ENCODE measurements at places on chromosomes 16 and 17.
A peak's percentile ranks its signal among the peaks of the same experiment; 100 is the strongest.

DNA sequence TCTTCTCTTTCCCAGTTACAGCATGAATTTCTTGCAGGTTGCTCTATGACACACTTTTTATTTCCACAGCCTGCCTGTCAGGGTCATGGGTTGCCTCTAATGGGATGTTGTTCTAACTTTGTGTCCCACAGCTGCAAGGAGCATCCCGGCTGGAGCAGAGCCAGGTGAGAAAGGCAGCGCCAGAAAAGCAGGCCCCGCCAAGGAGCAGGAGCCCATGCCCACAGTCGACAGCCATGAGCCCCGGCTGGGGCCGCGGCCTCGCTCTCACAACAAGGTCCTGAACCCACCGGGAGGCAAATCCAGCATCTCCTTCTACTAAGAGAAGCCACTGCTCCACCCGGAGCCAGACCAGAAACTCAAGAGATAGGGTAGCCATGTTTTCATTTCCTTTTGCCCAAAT lies 7.3 kb upstream of the MAPK8IP3 start:
- DNase-seq: no peak

- peak; percentile 45 for DNase-seq
Measured at GRCh38 chr16:57614536-57614935, 13.9 kb upstream of the ADGRG1 start.

DNA sequence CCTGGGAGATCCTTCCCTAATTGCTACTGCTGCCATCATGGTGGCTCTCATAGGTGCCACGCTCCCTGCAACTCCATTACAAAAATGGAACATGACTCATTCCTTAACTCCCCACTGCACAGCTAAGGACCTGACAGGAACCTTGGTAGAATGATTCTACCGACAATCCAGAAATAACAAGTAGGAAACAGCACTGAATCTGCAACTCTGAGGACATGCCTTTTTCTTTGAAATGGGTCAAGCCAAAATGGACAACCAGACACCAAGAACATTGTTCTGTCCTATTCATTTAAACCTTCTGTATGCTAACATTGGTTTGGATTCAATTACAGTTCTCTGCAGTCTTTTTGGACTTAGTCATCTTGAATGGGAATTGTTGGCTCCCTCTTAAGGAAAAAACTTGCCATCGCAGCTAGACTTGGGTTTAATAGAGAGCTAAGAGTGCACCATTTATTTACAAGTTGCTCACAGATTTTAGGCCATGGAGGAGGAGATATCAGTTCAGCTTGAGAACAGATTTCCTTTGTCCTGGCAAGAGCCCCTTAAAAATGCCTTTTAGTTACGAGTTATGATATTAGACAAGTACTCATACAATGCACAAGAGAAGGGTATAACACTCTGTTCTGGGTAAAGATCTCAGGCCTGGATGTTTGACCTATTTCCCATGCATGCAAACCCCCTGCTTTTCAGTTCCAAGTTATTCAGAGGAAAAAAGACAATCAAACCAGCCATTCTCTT lies 20.9 kb upstream of the NSRP1 start:
- DNase-seq: no peak

DNA sequence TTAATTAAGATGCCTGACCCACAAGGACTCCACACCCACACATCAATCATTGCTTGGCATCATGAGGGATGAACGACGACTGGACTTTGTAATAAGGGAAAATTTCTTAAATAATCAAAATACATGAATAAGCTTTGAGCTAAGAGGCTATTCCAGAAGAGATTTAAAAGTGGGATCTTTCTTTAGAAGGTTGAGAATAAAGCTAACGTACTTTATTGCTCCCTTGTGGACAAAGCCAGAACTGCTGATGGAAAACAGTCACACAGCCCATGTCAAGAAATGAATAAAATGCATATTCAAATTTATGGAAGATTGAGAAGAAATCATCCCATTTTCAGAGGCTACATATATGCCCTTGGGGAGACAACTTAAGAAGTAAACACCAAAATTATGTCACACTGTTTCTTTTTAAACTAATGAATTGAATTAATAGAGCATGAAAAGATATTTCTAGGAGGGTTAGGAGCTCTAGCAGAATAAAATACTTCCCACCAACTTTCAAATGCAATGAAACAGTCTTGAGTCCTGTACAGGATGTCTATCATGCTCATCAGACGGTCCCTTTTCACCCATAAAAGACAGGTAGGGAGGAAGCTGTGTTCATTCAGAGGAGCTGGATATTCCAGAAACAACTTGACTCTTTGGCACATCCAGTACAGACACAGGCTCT lies 60.2 kb upstream of the PHOSPHO1 start:
- peak; percentile 1 for DNase-seq

- DNase-seq: no peak
Measured at GRCh38 chr17:35607239-35607847, 20.2 kb downstream of the AP2B1 start.

GRCh38 chr17:2990396-2990795 lies 73.0 kb downstream of the OR1D5 start:
- DNase-seq: no peak

DNA sequence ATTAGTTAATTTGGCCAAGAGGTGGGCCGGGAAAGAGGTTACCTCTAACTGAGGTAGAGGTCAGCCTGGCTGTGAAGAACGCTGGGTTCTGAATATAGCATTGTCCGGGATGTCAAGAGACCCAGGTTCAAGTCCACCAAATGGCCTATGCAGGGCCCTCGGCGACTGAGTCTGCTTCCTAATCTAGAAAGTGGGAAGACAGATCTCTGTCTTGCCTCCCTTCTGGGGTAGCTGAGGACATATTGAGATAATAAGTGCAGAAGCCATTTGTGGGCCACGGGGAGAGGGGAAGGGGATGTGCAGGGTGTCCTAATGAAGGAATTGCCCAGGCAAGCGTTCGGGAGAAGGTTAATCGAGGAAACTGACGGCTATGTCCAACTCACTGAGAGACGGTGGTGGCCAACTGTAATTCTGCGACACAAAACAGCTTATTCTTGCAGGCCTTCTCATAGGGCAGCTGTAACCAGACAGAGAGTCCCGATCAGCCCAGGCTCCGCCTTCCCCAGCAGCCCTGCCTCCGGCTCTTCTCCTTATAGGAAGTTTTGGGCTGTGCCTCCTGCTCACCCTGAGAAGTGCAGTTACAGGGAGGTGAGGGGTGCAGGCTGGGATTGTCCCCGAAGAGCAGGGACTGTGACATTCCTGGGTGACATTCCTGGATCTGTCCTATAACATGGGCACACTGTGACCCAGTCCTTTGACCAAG lies 15.9 kb downstream of the HASPIN start:
- no peak for DNase-seq

GRCh38 chr16:1863681-1864460 lies 8.1 kb downstream of the MEIOB start:
- DNase-seq: no peak

DNA sequence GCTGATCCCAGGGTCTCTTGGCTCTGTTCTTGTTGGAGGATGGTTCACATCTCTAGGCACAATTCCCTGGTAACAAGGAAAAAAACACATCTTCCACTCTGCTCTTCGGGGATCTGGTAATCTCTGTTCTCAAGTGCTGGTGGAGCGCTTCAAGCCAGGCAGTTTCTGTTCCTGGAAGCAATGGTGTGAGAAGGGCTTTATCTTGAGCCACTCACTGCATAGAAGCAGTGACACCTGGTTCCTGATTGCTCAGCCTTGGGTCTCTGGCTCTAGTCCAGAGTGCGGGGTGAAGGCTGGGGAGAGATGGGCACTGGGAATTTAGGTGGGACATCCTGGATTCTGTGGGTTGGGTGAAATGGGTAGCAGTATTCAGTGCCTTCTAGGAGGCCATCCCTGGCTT lies 14.1 kb downstream of the AKAP1 start:
- DNase-seq: no peak

GRCh38 chr17:14693382-14693781 lies 392.5 kb downstream of the HS3ST3B1 start:
- DNase-seq: no peak

- no peak for DNase-seq
Measured at GRCh38 chr17:81309140-81309858, 14.2 kb upstream of the SLC38A10 start.

DNA sequence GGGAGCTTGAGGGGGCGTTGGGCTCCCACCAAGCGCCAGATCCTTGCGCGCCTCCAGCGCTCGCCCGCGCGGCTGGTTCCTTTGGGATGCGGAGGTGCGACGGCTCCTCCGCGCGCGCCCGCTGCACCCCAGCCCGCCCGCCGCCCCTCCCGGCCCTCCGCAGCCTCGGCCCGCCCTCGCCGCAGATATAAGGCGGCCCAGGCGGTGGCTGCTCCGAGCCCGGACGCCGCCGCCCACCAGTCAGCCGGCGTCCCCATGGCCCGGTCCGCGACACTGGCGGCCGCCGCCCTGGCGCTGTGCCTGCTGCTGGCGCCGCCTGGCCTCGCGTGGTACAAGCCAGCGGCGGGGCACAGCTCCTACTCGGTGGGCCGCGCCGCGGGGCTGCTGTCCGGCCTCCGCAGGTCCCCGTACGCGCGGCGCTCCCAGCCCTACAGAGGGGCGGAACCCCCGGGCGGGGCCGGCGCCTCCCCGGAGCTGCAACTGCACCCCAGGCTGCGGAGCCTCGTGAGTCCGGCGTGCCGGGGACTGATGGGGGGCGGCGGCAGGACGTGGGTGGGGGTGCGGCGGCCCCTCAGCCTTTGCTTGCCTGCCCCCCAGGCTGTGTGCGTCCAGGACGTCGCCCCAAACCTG lies at the start of gene NPB:
Gene NPB, plus strand, starts transcription at position 216 of the 630 bp plus-strand sequence. Its CDS starts 40 bp downstream, at position 256.
- no peak for DNase-seq

DNA sequence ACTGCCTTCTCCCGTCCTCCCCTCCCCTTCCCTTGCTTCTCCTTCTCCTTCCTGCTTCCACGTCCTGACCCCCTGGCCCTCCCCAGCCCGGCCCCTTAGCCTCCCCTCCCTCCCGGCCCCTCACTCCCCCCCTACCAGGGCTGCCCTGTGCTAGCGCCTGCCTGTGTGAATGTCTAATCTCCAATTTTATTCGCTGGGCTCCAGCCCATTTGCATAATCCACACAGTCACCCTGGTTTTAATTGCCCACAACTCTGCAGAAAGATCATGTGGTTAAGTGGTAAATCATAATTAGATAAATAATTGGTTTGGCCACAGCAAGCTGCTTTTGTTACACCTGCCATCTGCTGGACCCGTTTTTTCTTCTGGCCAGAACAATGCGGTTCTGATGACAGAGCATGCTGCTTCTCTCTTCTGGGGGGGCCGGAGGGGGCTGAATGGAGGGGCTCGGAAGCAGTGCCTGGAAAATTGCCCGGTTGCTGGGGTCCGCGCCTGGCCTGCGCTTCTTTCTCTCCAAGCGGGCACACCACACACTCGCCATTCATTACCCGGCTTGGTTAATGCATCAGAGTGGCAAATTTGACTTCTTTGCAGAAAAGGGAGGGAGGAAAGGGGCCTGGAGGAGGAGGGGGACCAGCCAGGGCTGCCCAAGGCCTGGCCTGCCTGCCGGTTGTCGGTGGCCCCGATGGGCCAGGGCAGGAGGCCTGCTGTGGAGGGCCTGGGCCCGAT lies 19.5 kb upstream of the GSE1 start:
- DNase-seq: no peak

GRCh38 chr16:149024-149660 lies 3.3 kb upstream of the HBZ start:
- DNase-seq: no peak

- DNase-seq: no peak
Measured at GRCh38 chr17:80832266-80832676, 159.4 kb upstream of the CHMP6 start.

- no peak for DNase-seq
Measured at GRCh38 chr17:6212766-6213165, 142.6 kb downstream of the WSCD1 start.

GRCh38 chr17:75059369-75060345 lies 12.6 kb downstream of the KCTD2 start:
- no peak for DNase-seq

DNA sequence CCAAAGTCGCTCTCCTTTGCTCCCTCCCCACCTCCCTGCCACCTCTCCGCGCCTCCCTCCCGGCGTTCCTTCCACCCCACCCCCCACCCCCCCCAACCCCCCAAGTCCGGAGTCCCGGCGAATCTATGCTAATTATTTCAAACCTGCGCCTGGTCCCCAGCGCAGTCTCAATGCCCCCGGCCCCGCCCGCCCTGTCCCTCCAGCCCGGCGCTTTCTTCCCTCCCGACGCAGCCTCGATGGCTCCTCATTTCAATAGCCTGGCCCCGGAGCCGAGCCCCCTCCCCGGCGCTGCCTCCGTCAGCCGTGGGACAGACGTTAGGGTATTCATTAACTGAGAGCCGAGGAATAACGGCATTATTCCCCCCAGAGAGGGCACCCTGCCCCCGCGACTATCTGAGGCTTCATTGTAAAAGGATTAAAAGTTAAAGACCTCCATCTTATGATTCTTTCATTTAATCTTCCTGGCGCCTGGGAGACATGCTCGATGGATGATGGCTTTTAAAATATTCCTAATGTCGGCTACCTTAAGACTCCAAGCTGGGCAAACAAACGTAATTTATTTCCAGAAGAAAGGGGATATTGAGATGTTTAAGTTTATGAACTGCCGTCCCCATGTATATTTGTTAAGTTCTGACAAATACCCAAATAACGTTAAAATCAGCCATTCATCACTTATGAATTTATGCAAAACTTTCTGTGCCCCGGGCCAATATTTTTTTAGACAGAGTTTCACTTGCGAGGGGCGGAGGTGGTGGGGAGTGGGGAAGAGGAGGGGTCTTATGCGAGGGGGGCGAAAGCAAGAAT lies 3.4 kb downstream of the NOG start:
- DNase-seq: no peak

GRCh38 chr17:66978514-66979061 lies 14.1 kb downstream of the CACNG4 start:
- no peak for DNase-seq

DNA sequence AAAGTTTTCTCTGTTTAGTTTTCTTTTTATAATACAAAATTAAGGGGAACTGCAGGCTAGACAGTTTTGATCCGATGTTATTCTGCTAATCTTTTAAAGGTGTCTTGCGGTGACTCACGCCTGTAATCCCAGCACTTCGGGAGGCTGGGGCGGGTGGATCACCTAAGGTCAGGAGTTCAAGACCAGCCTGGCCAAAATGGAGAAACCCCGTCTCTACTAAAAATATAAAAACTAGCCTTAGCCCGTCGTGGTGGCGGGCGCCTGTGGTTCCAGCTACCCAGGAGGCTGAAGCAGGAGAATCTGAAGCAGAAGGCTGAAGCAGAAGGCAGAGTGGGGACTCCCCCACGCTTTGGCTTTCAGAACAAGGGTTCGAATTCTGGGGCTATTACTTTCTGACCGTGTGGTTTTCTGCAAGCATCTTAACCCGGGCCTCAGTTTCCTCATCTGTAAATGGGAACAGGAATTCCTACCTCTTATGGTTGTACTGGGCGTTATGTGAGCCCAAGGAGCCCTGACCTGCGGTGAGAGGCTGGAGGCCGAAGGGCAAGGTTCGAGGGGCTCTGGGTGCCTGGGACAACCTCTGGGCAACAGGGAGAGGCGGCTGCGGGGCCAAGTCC lies 1.2 kb upstream of the KATNB1 start:
- DNase-seq: no peak

GRCh38 chr17:44004761-44005526 lies 522 bp downstream of the NAGS start:
- DNase-seq: no peak

GRCh38 chr17:52227926-52228325 lies 69.4 kb upstream of the CA10 start:
- DNase-seq: no peak

DNA sequence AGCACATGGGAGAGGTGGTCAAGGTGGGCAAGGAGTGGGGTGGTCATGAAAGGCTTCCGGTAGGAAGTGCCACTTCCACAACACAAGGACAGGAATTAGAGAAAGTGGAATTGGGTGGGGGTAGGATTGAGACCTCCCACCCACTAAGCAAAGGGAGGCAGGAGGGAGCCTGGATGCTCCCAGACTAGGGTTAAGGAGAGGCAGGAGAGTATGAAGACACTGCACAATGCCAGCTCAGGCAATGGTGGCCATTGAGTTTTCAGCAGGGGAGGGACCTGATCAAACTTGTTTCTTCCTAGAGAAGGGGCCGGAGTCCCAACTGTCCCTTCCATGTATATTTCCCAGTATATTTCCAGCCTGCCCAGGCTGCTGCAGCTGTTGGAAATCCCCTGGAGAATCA lies 3.1 kb upstream of the RAB11FIP4 start:
- DNase-seq: no peak
